ENCODE measurements at places on chromosomes 2 and 18.

- no peak for DNase-seq
These were observed 244.6 kb upstream of the ACVR2A start for GRCh38 chr2:147600223-147600622.

GRCh38 chr2:19865151-19865550 is 36.6 kb downstream of the TTC32 start:
- no peak for DNase-seq

GRCh38 chr2:157761520-157761919 is 114.6 kb downstream of the ACVR1 start:
- peak; percentile 66 for DNase-seq

GRCh38 chr2:145116056-145116455 is 596.1 kb upstream of the ZEB2 start:
- no peak for DNase-seq

DNA sequence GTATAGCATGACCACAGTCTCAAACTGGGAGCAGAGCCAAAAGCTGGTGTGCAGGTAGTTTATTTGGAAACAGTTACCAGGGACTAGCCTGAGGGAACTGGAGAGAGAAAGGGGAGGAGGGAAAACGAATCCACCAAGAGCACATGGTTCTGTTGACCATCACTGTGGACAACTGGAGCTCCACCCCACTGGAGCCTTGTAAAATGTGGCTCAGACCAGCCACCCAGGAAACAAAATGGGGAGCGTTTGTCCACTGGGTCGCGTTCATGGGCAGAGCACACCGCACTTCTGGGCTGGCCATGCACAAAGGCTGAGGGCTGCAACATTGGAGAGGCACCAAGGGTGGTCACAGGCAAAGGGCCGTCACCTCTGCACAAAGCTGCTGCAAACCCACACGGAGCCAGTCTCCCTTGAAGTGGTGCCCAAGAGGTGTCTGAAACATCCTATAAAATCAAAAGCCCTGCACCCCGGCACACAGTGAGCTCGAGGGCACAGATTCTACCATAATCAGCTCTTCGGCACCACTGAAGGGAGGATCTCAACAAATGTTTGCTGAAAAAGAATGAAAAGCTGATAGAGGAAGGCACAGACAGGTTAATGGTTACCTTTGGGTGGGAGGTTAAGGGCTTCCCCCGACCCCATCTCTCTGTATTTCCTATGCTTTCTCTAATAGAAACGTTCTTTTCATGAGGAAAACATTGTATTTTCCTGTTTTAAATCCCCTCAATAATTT is 192.9 kb downstream of the INHBB start:
- no peak for DNase-seq

GRCh38 chr2:169159686-169160085 is 90.3 kb downstream of the DHRS9 start:
- no peak for DNase-seq

DNA sequence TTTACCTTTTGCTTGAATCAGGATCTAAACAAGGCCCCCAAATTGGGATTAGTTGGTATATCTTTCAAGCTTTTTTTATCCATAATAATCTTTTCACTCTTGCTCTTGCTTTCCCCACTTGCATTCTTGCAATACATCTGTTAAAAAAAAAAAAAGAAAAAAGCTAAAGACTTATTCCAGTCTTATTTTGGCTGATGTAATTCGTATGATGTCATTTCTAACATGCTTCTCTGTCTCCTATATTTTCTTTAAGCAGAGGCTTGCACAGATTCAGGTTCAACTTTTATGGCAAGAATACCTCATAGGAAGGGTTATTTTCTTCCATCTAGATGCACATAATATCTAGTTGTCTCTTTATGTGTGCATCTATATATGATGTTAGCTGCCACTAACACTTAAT is 9.8 kb upstream of the GCFC2 start:
- no peak for DNase-seq

GRCh38 chr2:159411460-159411859 is 125.0 kb upstream of the WDSUB1 start:
- DNase-seq = no peak

DNA sequence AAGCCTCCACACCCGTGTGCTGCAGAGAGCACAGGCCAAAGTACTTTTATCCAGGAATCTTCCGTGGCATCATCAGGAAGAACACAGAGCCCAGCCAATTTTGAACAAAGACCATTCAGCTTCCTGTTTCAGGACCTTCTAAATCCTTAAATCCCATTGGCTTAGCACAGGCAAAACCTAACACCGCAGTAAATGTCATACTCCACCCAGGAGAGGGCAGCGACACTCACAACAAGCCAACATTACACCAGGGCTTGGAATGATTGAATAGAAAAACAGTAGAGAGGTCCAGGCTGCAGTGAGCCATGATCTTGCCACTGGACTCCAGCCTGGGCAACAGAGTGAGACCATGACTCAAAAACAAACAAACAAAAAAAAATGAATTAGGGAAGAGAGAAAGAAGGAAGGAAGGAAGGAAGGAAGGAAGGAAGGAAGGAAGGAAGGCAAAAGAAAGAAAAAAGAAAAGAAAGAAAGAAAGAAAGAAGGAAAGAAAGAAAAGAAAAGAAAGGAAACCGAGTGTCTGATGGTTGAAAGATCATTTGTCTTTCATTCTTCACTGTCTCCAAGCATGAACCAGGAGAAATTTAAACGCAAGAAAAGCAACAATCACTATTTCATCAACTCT is 144.6 kb upstream of the SATB2 start:
- peak; percentile 34 for DNase-seq

GRCh38 chr2:209442939-209443338 is 19.1 kb downstream of the MAP2 start:
- no peak for DNase-seq

- DNase-seq = peak; percentile 14
These were observed 93.7 kb upstream of the KLHL29 start for GRCh38 chr2:23291239-23291638.

- no peak for DNase-seq
These were observed 79.9 kb upstream of the MYT1L start for GRCh38 chr2:2410987-2411386.

DNA sequence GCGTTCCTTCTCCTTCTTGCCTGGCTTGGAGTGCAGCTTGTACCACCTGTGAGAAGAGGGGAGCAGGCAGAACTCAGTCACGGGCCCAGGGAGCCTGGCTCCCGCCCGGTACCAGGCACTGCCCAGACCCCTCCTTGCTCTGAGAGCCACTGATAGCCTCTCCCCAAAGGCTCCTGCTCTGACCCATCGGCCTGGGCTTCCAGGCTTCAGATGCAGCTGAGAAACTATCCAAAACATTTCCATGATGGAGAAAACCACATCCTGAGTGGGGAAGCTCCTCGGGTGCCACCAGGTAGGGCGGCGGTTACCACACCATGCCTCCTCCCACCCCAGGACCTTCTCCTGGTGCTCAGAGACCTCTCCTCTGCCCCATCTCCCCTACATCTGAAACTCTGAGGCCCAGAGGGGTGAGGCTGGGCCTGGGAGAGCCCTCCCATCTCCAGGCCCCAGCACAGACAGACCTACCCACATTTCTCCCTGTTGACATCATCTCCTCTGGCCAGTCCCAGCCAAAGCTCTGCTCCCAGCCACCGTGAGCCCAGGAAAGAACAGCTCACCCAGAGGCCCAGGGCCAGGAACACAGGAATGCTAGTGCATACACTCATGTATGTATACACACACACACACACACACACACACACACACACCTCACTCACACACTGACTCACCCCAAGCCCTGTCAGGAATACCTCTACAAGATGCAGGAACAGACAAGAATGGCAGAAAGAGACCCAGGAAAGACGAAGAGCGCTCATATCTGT is 17.9 kb upstream of the SFXN5 start:
- peak; percentile 99 for DNase-seq

- no peak for DNase-seq
These were observed 194.9 kb upstream of the BOD1L2 start for GRCh38 chr18:56952026-56952425.

DNA sequence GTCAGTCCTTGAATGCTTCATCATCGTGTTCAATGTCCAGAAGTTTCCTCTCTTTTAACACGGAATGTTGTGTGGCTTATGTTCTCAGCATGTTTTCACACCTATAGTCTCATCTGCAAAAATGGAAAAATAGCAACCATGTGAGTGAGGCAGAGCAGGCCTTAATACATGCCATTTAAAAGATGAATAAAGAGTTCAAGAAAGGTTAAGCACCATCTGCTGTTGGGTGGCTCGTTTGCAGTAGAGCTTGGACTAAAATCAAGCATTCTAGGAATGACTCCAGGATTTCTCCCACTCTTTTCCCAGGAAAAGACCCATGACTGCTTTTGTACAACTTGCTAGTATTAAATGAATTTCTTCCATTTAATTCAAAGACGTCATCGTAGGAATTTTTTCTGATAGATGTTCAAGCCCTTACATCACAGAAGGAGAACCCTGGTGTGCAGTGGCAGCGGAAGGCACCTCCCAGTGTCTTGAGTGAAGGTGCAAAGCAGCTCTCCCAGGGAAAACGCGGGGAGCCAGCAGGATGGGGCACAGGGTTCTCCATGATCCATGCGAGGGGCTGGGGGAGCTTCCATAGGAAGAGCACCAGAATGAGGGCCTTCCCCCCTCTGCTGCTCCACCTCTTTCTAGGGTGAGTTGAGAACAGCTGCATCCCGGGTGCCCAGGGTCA is 9.6 kb downstream of the DCDC2C start:
- peak; percentile 43 for DNase-seq

GRCh38 chr2:100425573-100426383 is 8.3 kb upstream of the CHST10 start:
- DNase-seq = no peak

GRCh38 chr2:98564541-98565132 is 43.7 kb downstream of the COA5 start:
- DNase-seq = no peak

GRCh38 chr2:226413498-226414130 is 386.0 kb downstream of the IRS1 start:
- DNase-seq = no peak

DNA sequence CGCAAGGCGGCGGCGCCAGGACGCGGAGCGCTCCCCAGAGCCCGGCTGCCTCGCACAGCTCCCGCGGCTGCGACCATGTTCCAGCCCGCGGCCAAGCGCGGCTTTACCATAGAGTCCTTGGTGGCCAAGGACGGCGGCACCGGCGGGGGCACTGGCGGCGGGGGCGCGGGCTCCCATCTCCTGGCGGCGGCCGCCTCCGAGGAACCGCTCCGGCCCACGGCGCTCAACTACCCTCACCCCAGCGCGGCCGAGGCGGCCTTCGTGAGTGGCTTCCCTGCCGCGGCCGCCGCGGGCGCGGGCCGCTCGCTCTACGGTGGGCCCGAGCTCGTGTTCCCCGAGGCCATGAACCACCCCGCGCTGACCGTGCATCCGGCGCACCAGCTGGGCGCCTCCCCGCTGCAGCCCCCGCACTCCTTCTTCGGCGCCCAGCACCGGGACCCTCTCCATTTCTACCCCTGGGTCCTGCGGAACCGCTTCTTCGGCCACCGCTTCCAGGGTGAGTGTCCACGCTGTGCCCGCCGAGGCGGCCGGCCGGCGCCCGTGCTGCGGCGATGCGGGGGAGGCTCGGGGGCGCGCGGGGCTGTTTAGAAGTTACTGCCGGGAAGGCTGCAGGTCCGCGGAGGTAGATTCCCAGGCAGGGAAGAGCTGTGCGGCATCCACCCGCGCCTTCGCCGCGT is 696 bp downstream of the EMX1 start:
- DNase-seq = no peak

- DNase-seq = peak; percentile 59
These were observed 38.6 kb upstream of the POLE4 start for GRCh38 chr2:74919827-74920226.

DNA sequence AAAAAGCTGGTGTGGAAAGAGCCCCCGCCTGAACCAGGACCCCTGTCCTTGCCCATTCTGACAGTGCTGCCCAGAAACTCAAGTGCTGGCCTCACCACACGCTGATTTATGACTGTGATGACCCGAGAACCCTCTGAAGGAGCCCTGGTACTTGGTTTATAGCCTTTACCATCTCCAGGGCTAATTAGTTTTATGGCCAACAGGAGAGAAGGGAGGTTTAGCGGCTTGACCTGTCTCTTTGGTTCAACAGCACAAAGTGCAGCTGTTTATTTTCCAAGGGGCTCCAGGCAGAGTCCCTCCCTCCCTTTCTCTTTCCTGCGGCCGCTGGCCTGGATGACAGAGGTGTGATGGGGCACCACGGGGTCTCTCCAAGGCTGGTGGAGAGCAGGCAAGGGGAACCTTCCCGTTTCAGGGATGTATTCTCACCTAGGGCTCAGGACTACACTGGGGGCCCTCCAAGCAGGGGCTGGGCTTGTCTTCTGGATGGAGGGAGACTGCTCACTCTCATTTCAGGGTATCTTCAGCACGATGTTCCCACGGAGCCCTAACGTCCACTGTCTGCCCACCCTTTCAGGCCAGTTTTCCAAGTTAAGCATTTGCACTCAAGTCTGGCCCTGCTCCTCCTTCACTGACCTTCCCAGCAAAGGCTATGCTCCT is 174.2 kb upstream of the GLI2 start:
- peak; percentile 28 for DNase-seq

All from EH (cell line).